ENCODE measurements at places on chromosomes 2 and 18. TPM values are rescaled to one million over a fixed set of nuclear protein-coding genes. Genes with fewer than 3 reads are reported as not detected.

The GPD2 gene
- 27.7 TPM for total RNA-seq

The IL37 gene
- total RNA-seq: not detected

The SPIRE1 gene
- total RNA-seq: 17.0 TPM

The RGPD8 gene
- total RNA-seq: 2.5 TPM

The ANKRD30BL gene
- not detected for total RNA-seq

The REEP1 gene
- 0.67 TPM for total RNA-seq

The KIF1A gene
- 0.81 TPM for total RNA-seq

The HOXD11 gene
- 7.5 TPM for total RNA-seq

The SRD5A2 gene
- total RNA-seq: 0.01 TPM

The COL5A2 gene
- total RNA-seq: 90.5 TPM

The TCF23 gene
- not detected for total RNA-seq

The KANSL3 gene
- total RNA-seq: 28.4 TPM

The MLPH gene
- total RNA-seq: 251 TPM

The SIX3 gene
- total RNA-seq: 0.58 TPM

The LBX2 gene
- 4.2 TPM for total RNA-seq

The CAPG gene
- 101 TPM for total RNA-seq

The TMEM37 gene
- 1.8 TPM for total RNA-seq

The NT5DC4 gene
- total RNA-seq: not detected

The CCDC93 gene
- 14.2 TPM for total RNA-seq

The KIAA2012 gene
- not detected for total RNA-seq

The IL36RN gene
- 0.14 TPM for total RNA-seq

The SESTD1 gene
- total RNA-seq: 23.7 TPM

The RSAD2 gene
- 0.89 TPM for total RNA-seq

The CXCR1 gene
- total RNA-seq: not detected
